CD4-positive, alpha-beta T cell treated with Interferon alpha-2 for 1 hour (primary cell): ENCODE measurements at places on chromosomes 16 and 17.
A peak's percentile ranks its signal among the peaks of the same experiment; 100 is the strongest.

GRCh38 chr17:36613155-36613554 is 11.8 kb downstream of the MRM1 start:
- no peak for DNase-seq

DNA sequence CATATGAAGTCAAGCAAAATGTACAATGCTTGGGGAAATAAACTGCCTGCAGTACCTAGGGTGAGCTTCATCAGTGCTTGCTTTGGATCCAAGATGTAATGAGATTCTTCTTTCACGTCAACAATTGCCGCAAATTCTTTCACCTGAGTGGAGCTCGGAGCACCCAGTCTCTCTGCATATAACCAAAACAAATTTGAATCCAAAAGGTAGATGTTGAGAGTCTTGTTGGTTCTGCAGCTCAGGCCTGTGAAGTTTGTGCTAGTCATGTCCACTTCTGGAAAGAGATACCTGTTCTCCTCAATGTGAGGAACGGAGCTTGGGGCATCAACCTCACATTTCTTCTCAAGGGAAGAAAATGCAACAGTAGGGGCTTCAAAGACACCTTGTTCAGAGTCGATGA is 23.0 kb downstream of the SNN start:
- DNase-seq, result no peak

GRCh38 chr17:77143306-77143705 is 2.5 kb downstream of the SEC14L1 start:
- DNase-seq, result no peak

GRCh38 chr16:62276637-62277036 is 240.4 kb upstream of the CDH8 start:
- no peak for DNase-seq

DNA sequence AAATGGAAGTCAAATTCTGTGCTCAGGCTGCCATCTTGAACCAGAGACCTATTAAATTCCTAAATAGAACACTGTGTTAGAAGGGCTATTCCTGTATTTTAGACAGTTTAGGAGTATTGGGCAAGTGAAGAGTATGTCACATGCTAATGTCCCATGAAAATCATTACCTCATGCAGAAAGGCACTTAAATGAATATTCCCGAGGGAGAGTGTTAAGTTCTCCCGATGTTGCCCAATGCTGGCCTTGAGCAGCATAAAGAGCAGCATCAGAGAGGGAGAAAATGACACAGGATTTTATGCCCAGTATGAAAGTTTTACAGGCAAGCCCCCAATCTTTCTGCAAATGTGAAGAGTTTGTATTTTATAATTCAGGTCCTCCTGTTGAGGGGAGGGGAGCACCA is 28.2 kb upstream of the SHISA6 start:
- no peak for DNase-seq

DNA sequence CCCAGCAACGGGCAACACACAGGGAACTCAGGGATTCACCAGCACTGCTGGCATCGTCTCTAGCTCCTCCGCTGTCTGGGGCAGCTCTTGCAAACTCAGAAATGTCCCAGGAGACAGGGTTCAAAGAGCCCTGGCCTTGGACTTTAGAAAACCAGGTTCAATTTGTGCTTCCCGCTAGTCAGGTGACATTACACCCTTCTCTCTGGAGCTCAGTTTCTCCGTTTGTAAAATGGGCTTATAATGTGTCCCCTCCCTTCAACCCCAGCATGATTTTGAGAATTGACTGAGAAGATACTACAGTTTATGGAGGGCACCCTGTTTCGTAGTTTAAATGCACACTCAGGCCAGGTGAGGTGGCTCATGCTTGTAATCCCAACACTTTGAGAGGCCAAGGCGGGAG is 1.9 kb upstream of the MYCBPAP start:
- no peak for DNase-seq

- no peak for DNase-seq
Observed at GRCh38 chr16:10086620-10087019, 95.6 kb downstream of the GRIN2A start.

DNA sequence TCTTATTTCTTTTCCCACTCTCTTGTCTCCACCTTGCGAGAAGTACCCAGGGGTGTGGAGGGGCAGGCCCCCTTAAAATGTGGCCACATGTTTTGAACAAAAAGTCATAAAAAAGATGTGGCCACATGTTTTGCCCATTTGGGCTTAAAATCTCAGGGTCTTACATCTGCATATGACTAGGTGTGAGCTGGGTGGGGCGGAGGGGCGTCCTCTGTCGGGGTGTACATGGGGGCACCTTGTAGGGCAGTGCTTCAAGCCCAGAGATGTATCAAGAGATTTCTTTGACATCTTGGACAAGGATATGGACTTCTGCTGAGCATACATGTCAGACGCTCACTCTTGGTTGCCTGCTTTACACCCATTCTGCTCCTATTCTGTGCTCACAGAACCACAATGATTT is 13.0 kb upstream of the SLC47A1 start:
- DNase-seq, result no peak

GRCh38 chr16:81410643-81411293 is 33.8 kb upstream of the CMIP start:
- DNase-seq, result no peak

DNA sequence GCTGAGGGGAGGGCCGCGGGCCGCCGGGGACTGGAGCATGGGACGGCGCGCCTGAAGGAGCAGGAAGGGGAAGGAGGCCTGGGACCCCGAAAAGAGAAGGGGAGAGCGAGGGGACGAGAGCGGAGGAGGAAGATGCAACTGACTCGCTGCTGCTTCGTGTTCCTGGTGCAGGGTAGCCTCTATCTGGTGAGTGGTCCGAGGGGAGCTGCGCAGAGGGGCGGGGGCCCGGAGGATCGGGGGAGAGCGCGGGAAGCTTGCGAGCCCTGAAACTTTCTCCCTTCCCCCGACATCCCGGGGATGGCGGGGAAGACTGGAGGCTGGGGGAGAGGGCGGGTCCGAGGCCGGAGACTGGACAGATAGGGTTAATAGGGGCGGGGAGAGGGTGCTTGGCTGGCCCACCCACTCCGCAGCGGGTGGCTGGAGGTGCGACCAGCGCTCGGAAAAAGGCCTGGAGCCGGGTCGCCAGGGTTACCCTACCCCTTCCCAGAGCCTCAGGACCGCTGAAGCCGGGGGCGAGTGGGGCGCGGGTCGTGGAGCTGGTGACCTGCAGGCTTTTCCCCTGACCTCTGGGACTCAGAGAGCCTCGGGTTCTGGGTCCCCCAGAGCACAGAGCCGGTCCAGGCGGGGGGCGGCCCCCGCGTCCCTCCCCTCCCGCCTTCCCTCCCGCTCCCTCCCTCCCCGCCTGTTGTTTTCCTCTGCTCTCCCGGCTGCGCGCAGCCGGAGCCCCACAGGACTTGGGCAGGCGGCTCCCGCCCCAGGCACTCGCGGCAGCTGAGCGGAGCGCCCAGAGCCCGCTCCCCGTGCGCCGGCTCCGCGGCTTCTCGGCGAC is 631 bp downstream of the NXPH3 start:
- no peak for DNase-seq

DNA sequence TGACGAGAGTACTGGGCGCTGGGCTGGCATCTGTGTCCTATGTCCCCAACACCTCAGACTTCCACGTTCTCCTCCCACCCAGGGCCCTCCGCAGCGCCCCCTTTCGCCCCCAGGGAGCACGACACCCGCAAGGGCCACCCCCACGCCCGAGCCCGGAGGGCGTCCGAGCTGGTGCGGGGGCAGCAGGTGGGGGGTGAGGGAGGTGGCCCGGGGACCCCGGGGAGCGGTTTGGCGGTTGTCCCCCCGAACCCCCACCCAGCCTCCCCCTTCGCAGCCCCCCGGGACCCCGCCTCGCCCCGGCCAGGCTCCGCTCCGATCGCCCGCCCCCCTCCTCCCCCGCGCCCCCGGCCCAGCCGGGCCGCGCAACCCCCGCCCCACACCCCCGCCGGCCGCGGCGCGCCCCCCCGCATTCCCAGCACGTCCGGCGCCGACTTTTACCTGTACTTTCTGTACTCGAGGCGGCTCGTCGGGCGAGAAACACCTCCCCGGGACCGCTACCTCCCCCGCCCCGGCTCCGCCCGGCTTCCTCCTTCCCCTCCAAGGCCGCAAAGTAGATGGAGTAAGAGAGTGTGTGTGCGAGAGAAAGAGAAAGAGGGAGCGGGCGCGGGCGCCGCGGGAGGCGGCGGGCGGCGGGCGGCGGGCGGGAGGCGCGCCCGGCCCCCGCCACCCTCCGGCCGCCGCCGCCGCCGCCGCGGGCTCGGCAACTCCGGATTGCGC is 901 bp downstream of the CDYL2 start:
- peak; percentile 57 for DNase-seq

GRCh38 chr17:18262111-18262510 is 1.6 kb downstream of the MIEF2 start:
- no peak for DNase-seq

GRCh38 chr17:82161216-82161615 is 51.4 kb downstream of the CCDC57 start:
- DNase-seq, result no peak

DNA sequence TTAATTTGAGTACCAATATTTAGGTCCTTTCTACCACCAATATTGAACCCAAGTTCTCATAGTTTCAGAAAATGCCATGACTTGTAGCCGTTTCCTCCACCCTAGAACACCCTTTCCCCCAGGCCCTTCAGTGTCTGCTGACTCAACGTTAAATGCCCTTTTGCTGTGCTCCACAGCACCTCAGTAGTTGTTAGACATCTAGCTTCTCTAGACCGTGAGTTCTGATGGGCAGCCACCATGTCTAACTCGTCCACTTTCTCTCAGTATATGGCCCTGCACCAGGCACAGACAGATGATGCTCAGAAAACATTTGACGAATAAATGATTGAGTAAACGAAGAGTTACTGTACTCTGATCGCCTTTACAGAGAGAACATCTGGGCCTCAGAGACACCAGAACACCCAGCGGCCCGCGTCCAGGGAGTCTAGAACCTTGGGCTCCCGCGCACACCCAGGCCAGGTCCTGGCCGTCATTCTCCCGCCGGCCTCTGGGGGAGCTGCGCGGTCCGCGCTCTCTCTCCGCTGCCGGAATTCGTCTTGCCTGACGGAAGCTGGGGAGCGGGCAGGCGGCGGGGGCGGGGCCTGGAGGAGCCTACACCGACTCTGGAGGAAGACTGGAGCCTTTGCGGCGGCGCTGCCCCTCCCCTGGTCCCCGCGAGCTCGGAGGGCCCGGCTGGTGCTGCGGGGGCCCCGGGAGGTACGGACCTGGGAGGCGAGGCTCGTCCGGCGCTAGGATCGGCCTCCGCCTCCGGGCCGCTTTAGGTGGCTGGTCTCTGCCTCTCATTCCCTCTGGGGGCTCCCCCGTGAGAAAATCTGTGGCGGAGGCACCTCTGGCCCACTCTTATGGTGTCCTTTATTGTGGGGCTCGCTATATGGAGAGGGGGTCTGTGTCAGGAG is at the start of gene NKIRAS2:
NKIRAS2 (plus strand) TSS at position 582 of the 896 bp plus-strand sequence. CDS start 1,488 bp downstream, outside the sequence.
- DNase-seq, result peak; percentile 93

DNA sequence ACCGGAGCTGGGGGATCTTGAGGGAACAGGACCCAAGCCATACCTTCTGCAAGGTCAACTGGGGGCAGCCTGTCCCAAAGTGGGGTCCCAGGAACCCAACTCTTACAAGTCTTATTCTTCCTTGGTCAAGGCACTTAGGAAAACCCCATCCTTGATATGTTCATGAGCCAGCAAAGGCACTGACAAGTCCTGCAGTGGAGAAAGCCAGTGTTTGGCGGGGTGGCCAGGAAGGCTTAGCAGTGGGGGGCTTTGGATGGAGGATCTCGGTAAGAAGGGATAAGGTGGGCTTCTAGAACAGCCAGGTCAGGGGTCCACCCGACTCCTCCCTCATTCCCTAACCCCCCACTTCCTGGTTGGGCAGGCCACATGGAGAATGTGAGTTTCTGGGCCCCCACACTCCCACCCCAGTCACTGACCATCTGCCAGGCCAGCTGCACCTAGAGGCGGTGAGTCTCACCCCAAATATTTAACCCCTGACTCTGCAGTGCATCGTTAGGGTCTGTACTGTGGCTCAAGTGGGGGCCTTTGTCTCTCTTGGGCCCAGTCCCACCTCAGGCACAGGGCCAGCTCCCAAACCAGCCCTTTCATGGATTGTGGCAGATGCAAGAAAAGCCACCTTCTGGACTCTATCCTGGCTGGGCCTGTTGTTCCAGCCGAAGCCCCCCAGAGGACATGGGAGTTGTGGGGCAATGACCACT is 22.3 kb downstream of the PPL start:
- DNase-seq, result no peak

GRCh38 chr16:1713331-1713730 is 7.3 kb downstream of the MAPK8IP3 start:
- DNase-seq, result no peak

DNA sequence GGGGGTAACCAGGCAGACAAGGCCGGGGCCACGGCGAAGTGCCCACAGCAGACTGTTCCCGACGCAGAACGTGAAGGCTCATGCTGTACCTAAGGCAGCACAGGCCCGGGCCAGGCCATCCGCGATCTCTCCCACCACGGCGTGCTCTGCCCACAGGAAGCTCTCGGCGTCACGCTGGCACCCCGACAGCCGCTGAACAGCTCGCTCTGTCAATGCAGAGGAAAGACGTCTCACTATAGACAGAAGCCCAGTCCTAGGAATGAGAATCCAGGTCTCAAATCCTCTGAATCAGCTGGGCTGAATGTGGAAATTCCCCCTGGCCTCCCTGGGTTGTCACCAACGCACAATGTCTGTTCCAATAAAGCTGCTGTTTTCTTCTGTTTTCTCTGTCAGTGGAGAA is 21.4 kb downstream of the SERPINF1 start:
- no peak for DNase-seq

DNA sequence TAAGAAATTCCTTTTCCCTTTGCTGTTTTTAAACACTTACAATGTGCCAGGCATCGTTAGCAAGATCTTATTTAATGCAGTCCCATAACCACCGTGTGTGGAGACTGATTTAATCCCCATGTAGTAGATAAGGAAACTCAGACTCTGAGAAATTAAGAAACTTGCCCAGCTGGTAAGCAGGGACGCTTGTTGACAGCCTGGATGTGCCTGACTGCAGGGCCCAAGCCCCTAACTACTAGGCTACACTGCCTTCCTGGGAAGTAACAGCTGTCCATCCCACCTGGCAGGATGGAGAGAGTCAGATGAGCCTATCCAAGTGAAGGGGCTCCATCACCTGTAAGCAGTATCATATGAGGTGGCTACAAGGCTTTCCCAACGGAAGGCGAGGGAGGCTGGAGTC is 23.1 kb downstream of the CDK5RAP3 start:
- DNase-seq, result no peak

GRCh38 chr17:41680426-41681040 is 8.2 kb upstream of the EIF1 start:
- no peak for DNase-seq

- no peak for DNase-seq
Observed at GRCh38 chr17:14903854-14904253, 361.3 kb downstream of the PMP22 start.
